ENCODE measurements at places on chromosomes 11 and 22. TPM values are rescaled to one million over a fixed set of nuclear protein-coding genes. Genes with fewer than 3 reads are reported as not detected.

MPEG1 gene
- 20.3 TPM for total RNA-seq

SLC17A6 gene
- not detected for total RNA-seq

RASSF10 gene
- 32.9 TPM for total RNA-seq

MMP11 gene
- 36.6 TPM for total RNA-seq

USH1C gene
- total RNA-seq = 28.3 TPM

DDI1 gene
- total RNA-seq = not detected

INS gene
- 0.35 TPM for total RNA-seq

OR4X2 gene
- not detected for total RNA-seq

EXT2 gene
- 99.1 TPM for total RNA-seq

SCGB1D4 gene
- not detected for total RNA-seq

RIC3 gene
- 11.2 TPM for total RNA-seq

TPBGL gene
- 0.06 TPM for total RNA-seq

BLID gene
- 2.0 TPM for total RNA-seq

TIMM10B gene
- total RNA-seq = 22.5 TPM

VSIG10L2 gene
- 0.23 TPM for total RNA-seq

MMP13 gene
- total RNA-seq = not detected

FAT3 gene
- total RNA-seq = 26.1 TPM

SEC14L6 gene
- total RNA-seq = 6.5 TPM

MPZL2 gene
- 16.9 TPM for total RNA-seq

GPR83 gene
- total RNA-seq = 0.41 TPM

DCHS1 gene
- total RNA-seq = 73.7 TPM

UBE2L3 gene
- 32.4 TPM for total RNA-seq

ANO9 gene
- total RNA-seq = 12.8 TPM

C11orf86 gene
- total RNA-seq = not detected

RIMBP3C gene
- 0.82 TPM for total RNA-seq

IRAG1 gene
- 11.2 TPM for total RNA-seq

OR51B4 gene
- total RNA-seq = 1.5 TPM

OSBPL5 gene
- 41.8 TPM for total RNA-seq

USP2 gene
- total RNA-seq = 14.3 TPM

OR51B5 gene
- 2.3 TPM for total RNA-seq

DEUP1 gene
- total RNA-seq = 0.29 TPM

NUP98 gene
- total RNA-seq = 116 TPM

HOATZ gene
- total RNA-seq = not detected

WNT11 gene
- 30.8 TPM for total RNA-seq

OR6A2 gene
- 0.41 TPM for total RNA-seq

PAX6 gene
- total RNA-seq = 0.06 TPM

MB gene
- 41.5 TPM for total RNA-seq

SDF2L1 gene
- 19.2 TPM for total RNA-seq

CSNK2A3 gene
- total RNA-seq = 2.5 TPM

MRPL16 gene
- 36.0 TPM for total RNA-seq

SPTBN2 gene
- 99.8 TPM for total RNA-seq

INPP5J gene
- 5.0 TPM for total RNA-seq

C22orf42 gene
- total RNA-seq = not detected

AIFM3 gene
- total RNA-seq = 0.99 TPM

GDPD5 gene
- total RNA-seq = 22.1 TPM

KRTAP5-10 gene
- total RNA-seq = not detected

OR56A1 gene
- total RNA-seq = 0.12 TPM

VWCE gene
- 2.4 TPM for total RNA-seq

SLC25A1 gene
- 57.7 TPM for total RNA-seq

APOL5 gene
- 0.18 TPM for total RNA-seq

POU2AF2 gene
- not detected for total RNA-seq

SLC6A5 gene
- 0.18 TPM for total RNA-seq

DSCAML1 gene
- total RNA-seq = 6.0 TPM

RPS6KB2 gene
- 35.5 TPM for total RNA-seq

SESN3 gene
- total RNA-seq = 77.1 TPM

PMM1 gene
- 42.2 TPM for total RNA-seq

OR2D2 gene
- total RNA-seq = 0.70 TPM

APOBEC3H gene
- 0.18 TPM for total RNA-seq

ZBTB16 gene
- 31.9 TPM for total RNA-seq

CHRNA10 gene
- 0.82 TPM for total RNA-seq
